Fibroblast of skin of back (primary cell): ENCODE measurements at places on chromosomes 4 and X.

DNA sequence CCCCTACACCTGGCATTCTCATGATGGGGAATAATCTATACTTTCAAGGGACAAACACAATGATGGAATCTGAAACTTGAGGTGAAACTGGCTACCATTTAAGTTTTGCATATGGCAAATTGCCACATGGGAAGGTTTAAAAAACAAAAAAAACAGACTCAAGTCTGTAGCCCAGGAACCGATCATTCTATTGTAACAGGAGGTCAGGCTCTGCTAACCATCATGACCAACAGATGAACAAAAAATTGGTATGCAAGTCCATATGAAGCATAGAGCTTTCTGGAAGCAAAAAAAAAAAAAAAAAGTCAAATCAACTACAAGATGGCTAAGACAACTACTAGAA is 594.3 kb upstream of the DIPK2B start:
- no peak for DNase-seq

- DNase-seq, result peak; percentile 13
Measured at GRCh38 chrX:916230-916599, 285.6 kb downstream of the SHOX start.

- DNase-seq, result peak; percentile 75
Measured at GRCh38 chr4:121594796-121595526, 101.8 kb downstream of the ANXA5 start.

DNA sequence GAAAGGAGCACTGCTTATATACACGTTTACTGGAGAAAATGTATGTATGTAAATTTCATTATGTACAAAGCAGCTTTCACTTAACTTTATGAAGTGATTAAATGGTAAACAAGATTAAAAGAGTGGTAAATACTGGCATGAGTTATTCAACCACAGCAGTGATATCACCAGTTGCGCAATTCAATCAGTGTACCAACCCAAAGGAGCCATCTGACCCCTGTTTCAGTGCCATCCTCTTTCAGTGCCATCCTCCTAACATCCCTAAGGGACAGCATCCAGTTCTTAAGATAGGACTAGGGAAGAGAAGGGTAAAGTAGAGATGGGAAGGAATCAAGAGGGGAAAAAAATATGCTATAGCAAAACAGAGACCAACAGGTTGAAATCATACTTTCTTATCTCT is 16.2 kb downstream of the HPF1 start:
- DNase-seq, result no peak

DNA sequence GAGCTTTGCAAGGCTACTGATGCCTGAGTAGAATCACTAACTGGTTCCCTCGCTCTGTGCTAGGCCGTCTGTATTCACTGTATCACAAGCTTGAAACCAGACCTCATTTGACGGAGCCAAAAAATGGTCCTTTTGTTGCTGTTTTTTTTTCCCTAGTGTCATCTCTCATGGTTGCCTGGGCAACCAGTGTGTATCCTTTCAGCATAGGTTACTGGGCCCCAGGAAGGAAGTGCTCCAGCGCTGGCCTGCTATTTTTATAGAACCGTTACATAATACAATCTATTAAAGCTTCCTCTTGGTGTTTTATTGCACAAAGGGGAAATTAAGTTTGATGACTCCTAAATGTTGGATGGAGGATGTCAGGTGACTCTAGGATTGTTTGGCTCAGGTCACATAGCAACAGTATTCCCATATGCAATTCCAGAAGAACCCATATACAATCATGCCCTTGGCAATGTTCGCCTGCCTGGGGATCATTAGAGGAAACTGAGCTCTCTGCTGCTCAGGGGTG is 220.4 kb downstream of the SPRY1 start:
- DNase-seq, result peak; percentile 58

DNA sequence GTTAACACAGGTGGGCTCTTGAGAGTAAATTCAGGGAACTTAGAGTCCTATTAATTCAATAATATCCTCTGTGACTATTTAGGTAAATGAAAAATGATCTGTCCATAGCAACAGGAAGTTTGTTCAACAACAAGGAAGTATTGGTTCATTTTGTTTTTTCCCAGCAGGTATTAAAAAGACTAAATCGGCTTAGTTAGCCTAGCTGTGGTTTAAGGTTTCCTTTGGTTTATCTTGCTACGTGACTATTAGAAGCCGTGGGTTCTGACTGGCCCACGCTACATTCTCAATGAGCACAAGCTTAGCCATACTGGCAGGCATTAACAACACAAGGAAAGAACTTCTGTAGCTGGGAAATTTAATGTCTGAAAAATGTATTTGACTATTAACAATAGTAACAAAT is 168.8 kb upstream of the HS3ST1 start:
- no peak for DNase-seq

- no peak for DNase-seq
Measured at GRCh38 chr4:38618505-38618904, 45.5 kb upstream of the KLF3 start.

GRCh38 chr4:73090738-73091137 is 21.2 kb upstream of the COX18 start:
- DNase-seq, result no peak

DNA sequence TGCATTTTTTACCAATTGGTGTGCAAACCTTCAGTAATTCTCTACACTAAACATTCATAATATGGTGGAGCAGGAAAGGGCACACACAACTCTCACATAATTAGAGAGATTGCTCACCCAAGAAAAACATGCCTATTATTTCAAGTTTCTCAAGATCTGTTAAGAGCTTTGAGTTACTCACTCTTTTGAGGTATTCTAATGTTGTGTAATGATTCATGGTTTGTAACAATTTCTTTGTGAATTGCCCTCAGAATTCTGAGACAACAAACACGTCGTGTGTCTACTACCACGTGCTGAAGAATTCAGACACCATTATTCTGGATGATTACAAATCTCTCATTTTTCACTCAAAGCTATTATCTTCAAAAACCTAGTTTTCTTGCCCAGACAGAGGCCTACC is 82.8 kb downstream of the PDGFC start:
- DNase-seq, result peak; percentile 84

DNA sequence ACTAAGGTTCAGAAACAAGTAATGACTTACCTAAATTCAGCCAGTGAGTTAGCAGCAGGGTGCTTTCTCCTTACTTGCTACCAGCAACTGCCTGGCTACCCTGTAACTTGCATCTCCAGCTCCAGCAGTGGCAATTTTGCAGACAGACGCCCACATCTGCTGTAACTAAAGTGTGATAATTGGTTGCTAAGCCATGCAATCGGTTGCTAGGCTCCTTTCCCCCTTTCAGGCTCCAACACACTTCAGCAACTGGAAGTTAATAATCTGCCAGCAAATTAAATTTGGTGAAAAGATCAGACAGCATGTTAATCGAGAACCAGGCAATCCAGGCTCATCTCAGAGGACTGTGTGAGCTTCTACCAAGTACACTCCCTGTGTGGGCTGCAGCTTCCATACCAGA is 24.2 kb upstream of the ARHGEF9 start:
- no peak for DNase-seq

DNA sequence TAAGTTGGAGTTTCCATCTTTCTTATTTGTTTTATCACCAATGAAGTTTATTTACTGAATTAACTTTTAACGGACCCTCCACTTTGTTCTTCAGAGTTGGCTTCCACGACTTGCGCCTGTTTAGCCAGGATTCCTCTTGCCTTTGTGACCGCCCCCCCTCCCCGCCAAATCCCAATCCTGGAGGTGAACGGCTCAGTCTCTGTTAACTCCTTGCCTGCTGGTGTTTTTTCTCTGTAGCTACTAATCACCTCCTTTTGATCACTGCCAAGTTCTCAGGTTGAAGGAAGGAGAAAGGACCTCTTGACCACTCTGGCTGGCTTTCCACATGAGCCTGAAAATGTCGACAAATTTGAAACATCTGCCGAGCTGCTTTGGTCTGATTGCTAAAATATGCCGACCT is 46.8 kb upstream of the BCOR start:
- no peak for DNase-seq

DNA sequence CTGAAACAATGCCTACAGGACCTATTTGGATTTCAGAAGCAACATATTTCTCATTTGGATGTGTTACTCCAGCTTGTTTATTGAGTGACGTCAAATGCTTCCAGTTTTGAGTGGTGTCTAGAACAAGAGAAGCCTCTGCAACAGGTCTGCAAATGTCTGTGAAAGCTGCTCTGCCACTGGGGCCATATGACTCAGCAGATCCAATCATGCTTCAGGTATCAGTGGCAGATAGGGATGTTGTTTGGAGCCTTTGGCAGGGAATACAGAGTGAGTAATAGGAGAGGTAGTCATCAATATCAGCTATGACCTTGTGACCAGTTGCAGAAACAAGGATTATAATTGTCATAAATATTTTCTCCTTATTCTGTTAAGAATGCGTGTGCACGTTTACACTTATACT is 141.1 kb upstream of the ZXDA start:
- no peak for DNase-seq

- no peak for DNase-seq
Measured at GRCh38 chr4:162874748-162875147, 291.9 kb downstream of the NAF1 start.

DNA sequence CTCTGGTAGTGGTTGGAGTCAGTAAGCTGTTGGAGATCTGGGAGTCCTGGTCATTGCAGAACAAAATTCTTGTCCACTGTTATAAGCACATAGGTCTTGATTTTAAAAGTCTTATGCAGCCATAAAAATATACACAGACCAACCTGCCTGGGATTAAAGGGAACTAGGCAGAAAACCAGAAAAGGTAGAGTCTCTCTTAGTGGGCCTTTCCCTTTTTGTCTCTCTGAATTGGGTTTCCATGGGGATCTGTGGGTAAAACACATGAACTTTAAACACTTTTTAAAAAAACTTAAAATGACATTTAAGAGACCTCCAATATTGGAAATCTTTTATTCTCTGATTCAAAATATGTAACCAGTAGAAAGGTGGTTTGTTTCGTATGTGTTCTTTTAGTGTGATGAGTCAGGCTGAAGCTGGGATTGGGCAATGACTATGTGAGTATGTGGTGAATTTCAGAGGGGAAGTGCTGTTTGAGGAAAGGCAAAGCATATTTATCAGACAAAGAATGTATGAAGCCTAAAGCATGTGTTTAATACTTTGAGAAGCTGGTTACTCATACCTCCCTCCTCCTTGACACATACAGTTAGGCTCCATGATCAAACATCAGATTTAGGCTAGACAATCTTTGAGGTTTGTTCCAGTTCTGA is 29.6 kb downstream of the SLC16A2 start:
- peak; percentile 93 for DNase-seq

DNA sequence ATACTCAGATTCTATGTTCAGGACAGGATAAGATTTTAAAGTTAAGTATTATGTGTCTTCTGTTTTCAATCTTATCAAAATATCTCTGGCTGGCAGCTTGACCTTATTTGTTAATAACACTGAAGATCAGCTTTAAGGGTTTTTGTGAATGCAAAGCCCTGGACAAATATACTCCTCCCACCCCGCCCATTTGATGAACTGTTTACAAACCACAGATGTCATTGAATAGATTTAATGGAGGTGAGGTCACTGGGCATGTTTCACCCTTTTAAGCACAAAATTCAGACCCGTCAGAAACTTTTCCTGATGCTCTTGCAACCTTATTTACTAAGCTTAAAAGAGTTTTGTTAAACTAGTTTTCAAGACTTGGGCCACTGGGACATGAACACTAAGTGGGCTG is 10.1 kb upstream of the CXCL8 start:
- DNase-seq, result no peak

GRCh38 chrX:154516656-154517100 is 646 bp upstream of the FAM3A start:
- DNase-seq, result peak; percentile 27

- no peak for DNase-seq
Measured at GRCh38 chr4:122619611-122620010, 1.3 kb downstream of the IL21 start.

DNA sequence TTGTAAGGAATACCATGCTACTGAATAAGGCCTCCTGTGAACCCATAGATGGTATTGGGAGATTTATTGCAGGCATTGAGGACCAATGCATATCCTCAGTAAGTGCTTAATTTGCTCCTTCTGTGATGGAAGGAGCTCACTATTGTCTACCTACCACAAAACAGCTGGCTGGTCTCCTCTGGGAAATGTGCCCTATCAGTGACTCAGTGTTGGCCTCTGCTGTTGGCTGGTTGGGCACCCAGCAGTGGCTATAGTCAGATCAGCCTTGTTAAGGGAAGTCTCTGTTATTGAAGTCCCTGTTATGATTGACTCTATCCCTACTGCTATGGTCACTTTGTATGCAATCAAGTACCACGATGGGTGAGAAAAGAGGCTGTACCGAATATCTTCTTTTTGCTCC is 27.5 kb upstream of the OTUD4 start:
- DNase-seq, result no peak

DNA sequence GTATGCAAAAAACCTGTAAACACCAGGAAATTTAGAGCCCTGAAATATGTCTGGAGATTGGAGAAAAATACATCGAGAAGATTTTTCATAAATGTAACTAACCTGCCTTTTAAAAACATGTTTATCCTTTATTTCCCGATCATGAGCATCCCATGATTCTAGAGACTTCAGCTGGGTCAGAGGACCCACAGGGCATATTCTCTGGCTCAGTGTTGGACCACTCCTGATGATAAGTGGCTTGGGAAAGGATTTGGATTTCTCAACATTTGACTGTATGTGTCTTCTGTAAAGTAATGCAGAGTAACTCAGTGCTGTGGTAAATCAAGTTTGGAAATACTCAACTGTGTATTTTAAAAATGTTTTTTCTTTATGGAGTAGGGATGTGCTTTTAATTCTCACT is 40.0 kb upstream of the ANK2 start:
- DNase-seq, result no peak
